Activated CD4-positive, alpha-beta T cell treated with anti-CD3 and anti-CD28 coated beads, Interleukin-2, amount 10 ng/mL, durations not matched to agents 24 days and 14 days (primary cell): ENCODE measurements at places on chromosomes 6 and 20. TPM values are rescaled to one million over a fixed set of nuclear protein-coding genes. Genes with fewer than 3 reads are reported as not detected.
A peak's percentile ranks its signal among the peaks of the same experiment; 100 is the strongest.

EYA2 gene
- not detected in 2 replicates for total RNA-seq

FAM209A gene
- total RNA-seq, result 0.90 and 1.2 TPM in 2 replicates

KIF25 gene
- not detected in 2 replicates for total RNA-seq

HUS1B gene
- total RNA-seq, result 2.1 and 3.3 TPM in 2 replicates

SLC22A7 gene
- total RNA-seq, result not detected in 2 replicates

ATP9A gene
- total RNA-seq, result 14.7 and 16.1 TPM in 2 replicates

SLC17A3 gene
- total RNA-seq, result 0.58 and 0.99 TPM in 2 replicates

- no peak for DNase-seq
Observed at GRCh38 chr6:113786168-113786567, 71.0 kb upstream of the MARCKS start.

DNA sequence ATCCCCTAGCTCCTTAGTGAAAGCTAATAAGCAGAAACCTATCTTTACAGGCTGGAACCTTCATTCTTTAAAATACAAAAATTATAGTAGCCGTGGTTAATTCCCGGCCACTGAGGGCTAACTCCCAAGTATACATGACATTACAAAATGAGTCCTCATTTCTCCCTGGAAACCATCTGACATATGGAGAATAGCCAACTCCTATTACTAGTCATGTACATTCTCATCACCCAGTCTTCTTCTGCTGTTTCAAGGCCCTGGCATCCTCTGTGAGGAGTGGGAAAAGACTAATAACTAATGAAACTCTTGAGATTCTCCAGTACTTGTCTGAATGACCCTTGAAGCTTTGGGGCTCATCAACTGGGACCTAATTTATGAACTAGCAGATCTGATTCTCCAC, 30.2 kb downstream of the CSNK2A1 start:
- no peak for DNase-seq

- DNase-seq, result no peak
Observed at GRCh38 chr20:58938541-58938940, 42.5 kb upstream of the NELFCD start.

- no peak for DNase-seq
Observed at GRCh38 chr6:87738000-87738399, 36.0 kb upstream of the AKIRIN2 start.

GRCh38 chr6:12147557-12148316, 135.6 kb downstream of the HIVEP1 start:
- DNase-seq, result peak; percentile 24

DNA sequence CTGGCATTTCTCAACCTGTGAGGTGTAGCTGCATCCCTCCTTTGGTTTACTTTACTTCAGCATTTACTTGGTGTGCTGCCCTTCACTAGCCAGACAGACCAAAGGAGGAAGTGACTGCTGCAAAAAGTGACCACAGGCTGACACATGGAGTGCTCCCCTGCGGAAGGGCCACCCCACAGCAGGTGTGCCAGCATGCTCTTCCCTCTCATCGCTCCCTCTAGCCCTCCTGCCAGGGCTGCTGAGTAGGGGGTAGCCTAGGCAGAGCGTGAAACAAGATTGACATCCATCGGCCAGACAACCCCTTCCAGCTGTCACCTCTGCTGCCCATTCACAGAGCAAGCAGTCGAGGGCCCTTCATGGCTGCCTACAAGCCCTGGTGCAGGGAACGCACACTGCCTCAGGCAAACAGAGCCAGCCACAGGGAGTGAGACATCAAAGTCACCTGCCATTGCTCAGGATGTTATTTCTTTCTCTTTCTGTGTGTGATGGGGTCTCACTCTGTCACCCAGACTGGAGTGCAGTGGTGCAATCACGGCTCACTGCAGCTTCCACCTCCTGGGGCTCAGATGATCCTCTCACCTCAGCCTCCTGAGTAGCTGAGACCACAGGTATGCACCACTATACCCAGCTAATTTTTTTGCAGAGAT, 102.0 kb upstream of the RPS6KA2 start:
- no peak for DNase-seq

DNA sequence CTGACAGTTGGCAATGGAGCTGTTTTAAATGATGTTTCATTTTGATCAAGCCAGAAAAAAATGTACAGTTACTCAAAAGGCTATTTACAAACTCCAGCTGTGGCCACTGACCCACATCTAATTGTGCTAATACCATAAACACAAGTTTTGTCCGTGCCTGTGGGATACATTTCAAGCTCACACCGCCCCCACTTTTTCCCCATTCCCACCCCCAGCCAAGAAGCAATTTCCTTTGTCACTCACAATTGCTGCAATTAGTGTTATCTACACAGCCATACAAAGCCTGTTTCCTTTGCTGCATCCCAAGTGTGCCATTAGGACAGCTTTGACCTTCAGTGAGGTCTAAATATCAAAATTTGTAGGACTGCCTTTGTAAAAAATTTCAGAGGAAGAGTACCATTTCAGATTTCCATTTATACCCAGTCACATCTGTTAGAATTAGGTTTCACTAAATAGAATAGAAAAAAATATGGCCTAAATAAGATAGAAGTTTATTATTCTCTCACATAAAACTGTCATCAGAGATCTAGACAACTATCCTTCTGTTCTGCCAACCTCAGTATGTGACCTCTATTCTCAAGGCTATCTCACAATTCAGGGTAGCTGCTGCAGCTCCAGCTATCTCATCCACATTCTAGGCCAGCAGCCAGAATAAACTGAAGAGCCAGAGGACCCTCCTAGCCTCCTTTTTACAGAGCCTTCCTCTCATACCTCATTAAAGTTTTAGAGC, 202.6 kb downstream of the NFATC2 start:
- DNase-seq, result no peak

DNA sequence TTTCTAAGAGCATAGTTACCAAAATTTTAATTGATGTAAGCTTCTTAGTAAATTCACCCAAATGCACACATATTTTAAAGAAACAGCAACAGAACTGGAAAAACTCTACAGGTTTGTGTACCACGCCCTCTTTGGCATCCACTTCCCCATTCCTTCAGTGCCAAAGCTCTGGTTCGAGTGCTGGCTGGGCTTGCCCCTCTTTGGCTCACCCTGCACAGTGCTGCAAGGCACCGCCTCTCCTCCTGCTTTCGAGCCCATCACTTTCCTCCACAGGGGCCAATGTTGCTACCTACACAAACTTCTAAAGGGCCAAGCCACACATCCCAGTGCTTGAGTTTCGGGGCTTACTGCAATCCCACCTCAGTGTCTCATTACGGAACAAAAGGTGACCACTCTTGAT, 9.6 kb downstream of the LRP11 start:
- no peak for DNase-seq

GRCh38 chr6:14966096-14966905, 279.6 kb upstream of the JARID2 start:
- no peak for DNase-seq

DNA sequence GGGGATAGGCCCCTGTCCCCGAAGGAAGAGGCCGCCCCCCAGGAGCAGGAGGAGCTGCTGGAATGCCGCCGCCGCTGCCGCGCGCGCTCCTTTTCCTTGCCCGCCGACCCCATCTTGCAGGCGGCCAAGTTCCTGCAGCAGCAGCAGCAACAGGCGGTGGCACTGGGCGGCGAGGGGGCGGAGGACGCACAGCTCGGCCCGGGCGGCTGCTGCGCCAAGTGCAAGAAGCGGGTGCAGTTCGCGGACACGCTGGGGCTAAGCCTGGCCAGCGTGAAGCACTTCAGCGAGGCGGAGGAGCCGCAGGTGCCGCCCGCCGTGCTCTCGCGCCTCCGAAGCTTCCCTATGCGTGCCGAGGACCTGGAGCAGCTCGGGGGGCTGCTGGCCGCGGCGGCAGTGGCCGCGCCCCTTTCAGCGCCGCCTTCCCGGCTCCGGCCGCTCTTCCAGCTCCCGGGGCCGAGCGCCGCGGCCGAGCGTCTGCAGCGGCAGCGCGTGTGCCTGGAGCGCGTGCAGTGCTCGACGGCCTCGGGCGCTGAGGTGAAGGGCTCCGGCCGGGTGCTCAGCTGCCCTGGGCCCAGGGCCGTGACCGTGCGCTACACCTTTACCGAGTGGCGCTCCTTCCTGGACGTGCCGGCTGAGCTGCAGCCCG, 630 bp downstream of the PPP1R3G start:
- DNase-seq, result peak; percentile 61

- DNase-seq, result no peak
Observed at GRCh38 chr6:37030599-37030998, 25.1 kb downstream of the FGD2 start.

- no peak for DNase-seq
Observed at GRCh38 chr6:88380083-88380482, 213.9 kb upstream of the CNR1 start.

DNA sequence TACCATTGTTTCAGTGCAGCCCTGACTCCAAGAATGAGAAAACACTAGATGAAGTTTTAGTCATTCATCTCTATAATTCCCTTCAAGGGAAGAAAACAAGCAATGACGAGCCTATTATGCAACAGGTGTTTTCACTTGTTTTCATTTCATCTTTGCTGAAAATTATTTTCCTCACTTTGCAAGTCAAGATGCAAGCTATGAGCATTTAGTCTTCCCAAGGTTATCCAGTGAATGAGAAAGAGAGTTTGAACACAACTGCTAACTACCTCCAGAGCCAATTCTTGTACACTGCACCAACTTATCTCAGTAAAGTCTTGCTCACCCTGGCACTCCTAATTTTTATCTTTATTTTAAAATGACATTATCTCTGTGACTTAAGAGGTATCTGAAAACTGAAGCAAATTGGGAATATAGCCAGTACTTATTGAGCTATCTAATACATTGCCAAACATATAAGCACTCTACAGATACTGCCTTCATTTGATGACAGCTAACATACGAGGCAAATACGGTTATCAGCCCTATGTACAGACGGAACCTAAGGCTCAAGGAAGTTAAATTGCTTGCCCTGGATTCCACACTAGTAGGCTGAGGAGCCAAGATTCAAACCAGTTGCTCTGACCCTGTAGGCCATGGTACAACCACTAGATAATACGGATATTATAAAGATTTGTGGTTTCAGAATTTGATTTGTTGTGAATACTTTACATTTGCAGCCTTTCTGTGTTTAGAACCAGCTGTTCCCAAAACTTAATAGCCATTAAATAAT, 36.8 kb downstream of the MOXD1 start:
- no peak for DNase-seq

DNA sequence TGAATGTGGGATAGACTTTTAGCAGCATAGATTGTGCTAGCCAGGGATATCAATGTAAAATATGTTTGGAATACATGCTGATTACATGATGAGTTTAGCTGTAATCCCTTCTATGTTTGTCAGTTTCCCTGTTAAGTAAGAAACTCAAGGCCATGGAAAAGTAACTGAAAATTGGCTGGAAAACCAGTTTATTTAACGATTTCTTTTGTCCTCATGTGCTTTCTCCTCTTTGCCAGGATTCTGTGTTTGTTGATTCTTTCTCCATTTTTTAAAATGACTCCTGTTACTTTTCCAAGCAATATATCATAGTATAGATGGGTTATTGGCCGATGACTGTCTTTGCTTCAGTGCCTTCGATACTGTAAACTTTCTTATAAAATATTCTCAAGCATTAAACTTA, 87.5 kb downstream of the SAMD5 start:
- no peak for DNase-seq

DNA sequence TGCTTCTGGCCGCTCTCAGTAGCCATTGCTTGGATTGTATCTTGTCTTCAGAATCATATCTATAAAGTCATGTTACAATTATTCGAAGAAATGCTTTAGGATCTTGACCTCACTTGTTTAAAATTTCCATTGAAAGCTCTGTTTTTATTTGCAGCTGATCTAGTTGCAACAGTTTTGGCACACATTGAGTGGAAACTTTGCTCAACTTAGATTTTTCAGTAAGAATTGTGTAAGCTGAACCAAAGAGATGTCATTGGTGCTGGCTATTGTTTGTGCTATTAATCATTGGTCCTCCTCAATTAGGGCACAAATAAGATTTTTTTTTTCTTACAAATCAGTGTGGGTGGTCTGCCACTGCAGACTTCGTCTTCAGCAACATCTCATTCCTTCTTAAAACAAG, 649.2 kb downstream of the MMUT start:
- no peak for DNase-seq

DNA sequence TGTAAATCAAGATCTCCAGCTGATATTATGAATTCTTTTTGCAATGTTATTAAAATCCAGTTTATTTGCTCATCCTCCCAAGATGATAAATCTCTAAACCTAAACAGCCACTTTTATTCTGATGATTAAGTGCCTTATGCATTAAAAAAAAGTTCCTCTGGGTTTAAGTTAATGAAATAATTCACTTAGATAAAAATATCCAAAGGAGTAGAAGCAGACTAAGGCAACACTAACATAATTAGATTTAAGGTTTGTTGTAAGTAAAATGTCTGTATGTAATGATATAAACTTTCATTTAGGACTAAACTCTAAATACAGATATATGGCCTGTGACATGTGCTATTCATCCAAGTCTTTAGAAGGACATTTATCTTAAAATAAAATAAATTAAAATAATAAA, 457.2 kb downstream of the TENT5A start:
- no peak for DNase-seq

- no peak for DNase-seq
Observed at GRCh38 chr20:13094976-13095375, 86.2 kb downstream of the SPTLC3 start.

DNA sequence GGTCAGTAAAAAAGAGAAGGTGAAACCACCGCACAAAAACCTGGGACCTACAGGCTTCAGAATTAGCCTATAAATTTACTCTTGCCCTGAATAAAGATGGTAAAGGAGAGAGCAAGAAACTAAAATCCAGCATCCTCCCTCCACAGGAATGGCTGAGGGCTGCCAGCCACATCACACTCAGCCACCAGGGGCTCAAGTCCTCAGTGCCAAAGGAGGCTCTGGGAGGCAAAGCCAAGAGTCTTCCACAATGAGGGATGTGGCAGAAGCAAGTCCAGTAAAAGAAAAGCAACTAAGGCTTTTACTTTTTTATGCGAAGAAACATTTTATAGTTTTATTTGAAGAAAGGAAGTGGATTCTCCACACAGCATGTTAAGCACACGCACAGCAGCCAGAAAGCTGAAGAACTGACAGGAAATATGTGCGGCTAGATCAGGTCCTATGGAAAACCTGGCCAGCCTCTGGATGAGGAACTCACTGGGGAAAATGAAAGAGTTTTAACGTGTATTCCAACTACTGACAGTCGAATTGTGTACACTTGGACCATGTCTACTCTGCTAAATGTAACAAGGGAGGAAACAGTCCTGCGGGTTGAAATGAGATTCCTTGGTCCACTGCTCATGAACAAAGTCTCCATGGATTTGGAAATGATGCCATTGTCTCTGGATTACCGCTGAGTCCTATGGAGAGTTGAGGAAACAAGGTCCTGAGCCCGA, 219.4 kb upstream of the SSTR4 start:
- DNase-seq, result no peak
